Activated CD4-positive, CD25-positive, alpha-beta regulatory T cell treated with anti-CD3 and anti-CD28 coated beads, Interleukin-2, amount 50 U/mL, for 16 hours (primary cell): ENCODE measurements at places on chromosomes 16 and 17.

GRCh38 chr17:79633993-79634813 lies 23.4 kb upstream of the RBFOX3 start:
- DNase-seq: no peak

DNA sequence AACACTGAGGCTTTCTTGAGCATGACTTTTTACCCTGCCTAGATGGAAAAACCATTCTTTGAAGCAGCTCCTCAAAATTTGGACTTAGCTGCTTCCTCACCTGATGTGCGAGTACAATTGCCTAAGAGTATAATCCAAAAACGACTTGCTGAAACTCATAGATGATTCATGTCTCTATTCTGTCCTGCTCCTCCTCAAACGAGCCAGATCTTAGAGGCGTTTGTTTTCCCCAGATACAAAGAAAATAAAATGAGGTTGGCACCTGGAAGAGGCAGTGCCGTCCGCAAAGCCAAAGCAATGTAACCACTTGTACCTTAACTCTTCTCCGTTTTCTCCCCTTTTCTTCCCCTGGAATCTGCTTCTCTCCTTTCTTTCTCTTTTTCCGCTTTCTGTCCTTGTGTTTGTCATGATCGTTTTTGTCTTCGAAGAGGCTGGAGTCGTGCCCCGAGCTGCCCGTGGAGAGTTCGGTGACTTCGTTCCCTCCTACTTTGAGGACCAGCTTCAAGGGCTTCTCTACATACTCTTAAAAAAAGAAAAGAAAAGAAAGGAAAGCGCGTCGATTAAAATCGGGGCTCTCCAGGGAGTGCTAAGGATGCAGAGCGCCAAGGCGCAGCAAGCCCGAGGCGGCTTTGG lies 895 bp downstream of the BRD7 start:
- no peak for DNase-seq

GRCh38 chr16:4477966-4478365 lies 1.8 kb downstream of the HMOX2 start:
- no peak for DNase-seq

DNA sequence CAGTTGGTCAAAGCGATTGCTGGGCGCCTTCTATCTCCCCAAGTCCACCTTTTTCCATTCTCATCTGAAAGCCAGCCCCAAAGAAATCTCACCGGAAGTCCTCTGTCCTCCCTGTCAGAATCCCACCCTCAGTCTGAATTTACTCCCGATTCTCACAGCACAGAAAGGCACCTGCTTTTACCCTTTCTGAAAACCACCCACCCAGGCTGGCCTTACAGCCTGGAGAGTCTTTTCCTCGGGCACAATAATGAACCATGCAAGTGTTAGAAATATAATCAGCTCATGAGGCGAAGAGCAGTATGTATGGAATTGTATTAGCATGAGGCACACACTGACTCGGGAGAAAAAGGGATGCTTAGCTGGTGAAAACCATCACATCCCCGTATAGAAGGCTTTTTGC lies 1.2 kb upstream of the ZFHX3 start:
- no peak for DNase-seq

DNA sequence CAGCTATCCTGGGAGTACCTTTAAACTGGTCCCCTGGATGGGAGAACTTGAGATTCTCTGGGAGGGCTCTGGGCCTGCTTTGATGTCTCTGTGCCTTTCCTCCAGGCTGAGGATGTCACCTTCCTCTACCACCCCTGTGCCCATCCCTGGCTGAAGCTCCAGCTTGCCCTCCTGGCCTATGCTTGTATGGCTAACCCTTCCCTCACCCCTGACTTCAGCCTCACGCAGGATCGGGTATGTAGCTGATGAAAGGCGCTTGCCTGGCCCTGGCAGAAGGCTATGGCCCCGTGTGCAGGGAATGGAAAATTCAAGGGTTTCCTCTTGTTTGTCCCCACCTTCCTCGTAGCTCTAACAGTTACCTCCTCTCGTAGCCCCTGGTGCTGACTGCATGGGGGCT lies 3.0 kb downstream of the TP53I13 start:
- no peak for DNase-seq

DNA sequence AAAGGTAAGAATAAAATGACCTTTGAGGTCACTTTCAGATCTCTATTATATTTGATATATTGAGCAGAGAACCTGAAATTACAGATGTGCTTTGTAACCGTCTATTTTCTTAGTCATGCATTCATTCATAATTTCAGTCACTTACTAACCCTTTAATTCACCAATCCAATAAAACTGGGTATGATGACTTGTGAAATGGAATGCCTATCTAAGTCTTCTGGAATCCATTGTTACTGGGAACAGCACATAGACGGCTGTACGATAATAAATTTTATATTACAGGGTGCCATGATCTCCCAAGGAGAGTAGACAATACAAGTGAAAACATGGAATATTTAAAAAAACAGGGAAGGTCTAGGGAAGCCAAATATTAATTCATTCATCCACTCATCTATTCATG lies 22.9 kb downstream of the CDH11 start:
- no peak for DNase-seq

DNA sequence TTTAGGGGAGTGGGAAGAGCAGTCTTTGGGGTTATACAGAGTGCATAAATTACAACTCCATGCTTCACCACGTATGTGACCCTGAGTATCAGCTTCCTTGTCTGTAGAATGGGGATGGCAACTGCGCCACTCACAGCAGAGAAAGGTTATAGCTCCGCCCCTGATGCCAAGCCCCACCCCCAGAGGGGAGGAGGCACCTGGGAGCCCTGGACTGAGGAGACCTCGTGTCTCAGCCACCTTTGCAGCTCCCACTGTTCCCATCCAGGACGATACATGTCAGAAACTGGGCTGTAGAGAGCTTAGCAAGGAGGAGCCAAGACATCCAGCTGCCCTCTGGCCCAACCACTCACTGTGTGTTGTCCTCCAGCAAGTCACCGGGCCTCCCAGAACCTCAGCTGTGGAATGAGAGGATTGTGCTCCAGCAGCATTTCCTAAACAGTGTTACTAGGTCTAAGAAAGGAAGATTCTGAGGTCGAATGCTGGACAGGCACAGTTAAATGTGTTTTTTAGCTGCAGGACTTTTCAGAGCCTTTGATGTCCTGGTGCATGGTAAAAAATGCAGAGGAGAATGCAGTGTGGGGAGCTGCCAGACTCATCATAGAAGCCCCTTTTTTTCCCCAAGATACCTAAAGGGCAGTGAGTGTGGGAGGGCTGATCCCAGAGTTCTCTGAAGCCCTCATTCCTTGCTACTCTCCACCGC lies 49.4 kb downstream of the BEAN1 start:
- no peak for DNase-seq

GRCh38 chr16:51440131-51440889 lies 289.2 kb upstream of the SALL1 start:
- no peak for DNase-seq

DNA sequence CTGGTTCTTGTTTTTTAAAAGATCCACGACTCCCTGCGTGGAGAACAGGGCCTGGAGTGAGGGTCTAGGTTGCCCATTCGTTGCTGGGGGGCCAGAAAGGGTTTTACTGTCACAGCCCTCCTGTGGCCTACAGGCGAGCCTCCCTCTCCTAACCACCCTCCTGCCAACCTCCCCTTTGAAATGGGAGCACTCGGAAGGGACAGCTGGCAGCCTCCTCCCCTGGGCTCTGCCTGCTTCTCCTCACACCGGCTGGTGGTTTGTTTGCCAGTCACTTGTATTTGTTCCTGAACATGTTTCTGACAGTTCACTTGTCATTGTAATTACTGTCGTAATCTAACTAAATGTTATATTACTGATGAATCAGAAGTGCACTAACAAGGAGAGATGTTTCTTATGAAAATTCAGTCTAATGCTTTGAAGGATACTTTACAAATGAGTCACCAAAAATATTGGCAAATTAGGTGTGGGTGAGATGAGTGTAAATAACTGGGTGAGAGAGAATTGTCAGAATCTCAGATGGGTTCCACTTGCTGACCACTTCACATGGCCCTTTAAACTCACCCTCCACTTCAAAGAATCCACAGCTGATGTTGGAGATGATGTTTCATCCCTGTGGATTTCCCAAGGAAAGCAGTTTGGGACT lies 2.7 kb upstream of the SPPL2C start:
- no peak for DNase-seq
